ENCODE measurements at places on chromosomes 2 and 18.

DNA sequence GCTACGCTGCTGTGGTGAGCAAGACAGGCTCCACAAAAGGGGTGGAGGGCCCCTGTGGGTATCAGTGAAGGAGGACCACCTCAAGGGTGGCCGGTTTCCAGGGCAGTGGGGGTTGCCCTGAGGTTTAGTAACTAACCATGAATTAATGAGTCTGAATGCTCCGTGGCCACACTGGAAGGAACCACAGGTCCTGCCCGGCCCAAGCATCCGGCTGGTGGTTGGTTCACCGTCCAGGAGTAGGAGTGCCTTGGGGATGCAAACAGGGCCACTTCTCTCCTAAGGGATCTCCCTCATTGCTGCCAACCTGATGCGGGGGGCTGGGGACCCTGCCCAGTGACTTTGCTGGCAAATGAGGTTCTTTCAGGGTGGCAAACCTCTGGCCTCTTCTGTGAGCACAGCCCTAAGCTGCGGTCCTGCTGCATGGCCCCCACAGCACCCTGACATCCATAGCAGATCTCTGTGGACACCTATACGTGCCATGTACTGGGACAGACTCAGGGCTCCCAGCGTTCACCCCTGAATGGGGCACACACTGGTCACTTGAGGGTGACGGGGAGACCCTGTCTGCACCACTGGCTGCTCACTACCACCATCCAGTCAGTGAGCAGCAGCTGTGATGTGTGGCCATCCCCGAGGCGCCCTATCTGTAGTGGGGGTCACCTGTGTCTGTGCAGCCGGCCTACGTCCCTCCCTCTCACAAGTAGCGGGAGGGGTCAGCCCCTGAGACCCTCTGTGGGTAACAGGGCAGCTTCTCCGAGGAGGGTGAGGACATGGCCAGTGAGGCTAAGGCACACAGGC is 41.6 kb downstream of the HS6ST1 start:
- DNase-seq: no peak

DNA sequence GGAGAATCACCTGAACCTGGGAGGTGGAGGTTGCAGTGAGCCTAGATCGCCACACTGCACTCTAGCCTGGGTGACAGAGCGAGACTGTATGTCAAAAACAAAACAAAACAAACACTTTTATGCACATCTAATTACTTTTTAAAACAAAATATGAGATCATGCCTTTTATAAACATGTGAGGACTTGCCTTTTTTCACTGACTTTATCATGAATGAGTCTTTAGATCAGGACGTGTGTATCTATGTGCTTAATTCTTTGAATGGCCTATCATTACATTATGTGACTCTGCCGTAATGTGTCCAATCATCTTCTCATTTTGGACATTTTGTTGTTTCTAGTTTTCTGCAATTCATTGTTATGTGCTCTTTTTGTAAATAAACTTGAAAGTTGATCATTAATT is 58.7 kb downstream of the FAM117B start:
- no peak for DNase-seq

DNA sequence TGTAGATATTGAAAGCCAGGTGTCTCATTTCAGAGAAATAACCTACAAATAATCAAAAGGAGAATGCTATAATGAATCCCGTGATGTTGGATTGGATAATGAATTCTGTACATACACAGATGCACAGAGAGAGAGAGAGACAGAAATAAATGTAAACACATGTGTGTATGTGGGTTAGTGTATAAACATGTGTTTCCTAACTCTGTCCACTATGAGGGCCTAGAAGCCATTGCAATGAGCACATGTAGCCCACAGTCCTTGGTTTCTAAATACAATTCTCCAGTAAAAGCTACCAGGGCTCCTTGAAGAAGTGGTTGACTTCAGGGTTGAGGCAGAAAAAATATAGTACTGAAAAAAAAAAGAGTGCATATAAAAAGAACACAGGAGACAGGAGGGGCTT is 109.5 kb downstream of the INHBB start:
- no peak for DNase-seq

- DNase-seq: no peak
Observed at GRCh38 chr2:23230885-23231284, 154.1 kb upstream of the KLHL29 start.

DNA sequence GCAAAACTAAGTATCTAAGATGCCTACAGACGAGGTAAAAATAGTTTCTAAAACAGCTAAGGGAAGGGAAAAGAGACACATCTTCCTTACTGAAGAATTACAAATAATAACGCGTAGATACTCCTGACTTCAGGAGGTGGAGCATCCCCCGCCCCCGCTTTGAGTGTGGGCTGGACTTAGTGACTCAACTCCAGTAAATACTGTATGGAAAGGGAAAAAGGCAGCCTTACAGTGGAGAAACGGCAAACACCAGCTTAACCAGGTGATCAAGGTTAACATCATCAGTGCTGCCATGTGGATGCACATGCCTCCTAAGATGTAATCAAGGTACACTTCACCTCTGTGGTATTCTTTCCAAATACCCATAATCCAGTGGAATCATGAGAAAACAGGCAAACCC is 47.9 kb downstream of the HADHB start:
- no peak for DNase-seq

- no peak for DNase-seq
Observed at GRCh38 chr2:223090540-223091235, 38.7 kb downstream of the KCNE4 start.

DNA sequence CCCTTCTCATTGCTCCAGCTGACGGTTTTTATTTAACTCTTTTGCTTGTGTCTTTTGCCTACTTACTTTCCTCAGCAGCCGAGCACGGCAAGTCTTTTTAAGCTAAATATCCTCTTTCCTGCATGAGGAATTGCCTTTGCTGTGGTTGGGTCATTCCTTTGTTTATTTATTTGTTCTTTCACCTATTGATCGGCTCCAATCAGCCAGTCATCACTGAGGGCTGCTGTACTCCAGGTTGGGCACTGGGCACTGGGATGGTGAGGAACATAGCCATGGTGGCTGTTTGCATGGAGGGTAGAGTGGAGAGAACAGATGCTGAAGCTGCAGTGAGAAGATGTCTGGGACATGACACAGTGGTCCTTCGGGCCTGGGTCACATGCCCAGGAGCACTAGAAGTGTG is 105.2 kb downstream of the CTIF start:
- no peak for DNase-seq

DNA sequence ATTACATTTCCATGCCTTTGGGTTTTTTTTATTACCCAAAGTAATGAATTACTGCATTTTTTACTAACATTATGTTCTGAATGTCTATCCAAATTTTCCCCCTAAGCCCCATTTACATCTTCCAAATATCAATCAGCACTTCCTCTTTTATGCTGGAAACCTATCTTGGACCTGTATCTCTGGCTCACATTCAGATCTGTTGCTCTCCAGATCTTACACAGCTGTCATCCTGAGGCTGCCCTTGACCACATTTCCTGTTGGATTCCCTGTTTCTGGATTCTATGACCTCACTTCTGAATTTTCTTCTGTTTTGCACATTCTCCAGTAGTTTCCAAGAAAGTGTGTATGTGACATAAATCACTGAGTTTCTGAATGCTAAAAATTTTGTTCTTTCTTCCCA is 146.7 kb downstream of the PDE1A start:
- no peak for DNase-seq

DNA sequence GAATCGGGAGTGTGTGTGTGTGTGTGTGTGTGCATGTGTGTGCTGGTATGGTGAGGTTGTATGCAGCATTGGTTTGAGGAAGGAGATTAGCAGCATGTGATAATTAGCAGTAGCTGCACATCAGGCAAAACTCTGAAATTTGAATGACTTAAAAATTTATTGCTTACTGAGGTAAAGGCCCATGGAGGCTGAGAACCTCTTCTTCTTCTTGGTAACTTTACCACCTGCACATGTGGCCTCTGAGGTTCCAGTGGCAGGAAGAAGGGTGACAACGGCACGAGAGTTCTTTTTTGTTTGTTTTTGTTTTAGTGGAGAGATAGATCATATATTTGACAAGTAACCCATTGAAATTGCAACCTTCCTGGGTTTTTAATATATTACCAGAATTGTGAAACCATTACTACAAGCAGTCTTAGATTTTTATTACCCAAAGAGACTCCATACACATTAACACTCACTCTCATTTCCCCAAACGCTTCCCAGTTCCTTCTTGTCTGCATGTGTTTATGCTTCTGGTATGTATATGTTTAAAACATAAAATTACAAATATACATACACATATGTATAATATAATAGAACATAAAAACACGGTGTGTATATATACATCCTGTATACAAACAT is 292.1 kb downstream of the PTGR3 start:
- DNase-seq: no peak

Data from stimulated activated naive CD8-positive, alpha-beta T cell treated with anti-CD3 and anti-CD28 coated beads, Interleukin-15, Interleukin-2, amounts not matched to agents 100 U/mL and 50 U/mL, for 24 hours (primary cell).